Stimulated activated CD4-positive, alpha-beta T cell treated with anti-CD3 and anti-CD28 coated beads, Interleukin-15, amount 100 ng/mL, for 1 hour (primary cell): ENCODE measurements at places on chromosomes 13 and 19.

- no peak for DNase-seq
Observed at GRCh38 chr13:37753776-37754175, 115.8 kb downstream of the TRPC4 start.

DNA sequence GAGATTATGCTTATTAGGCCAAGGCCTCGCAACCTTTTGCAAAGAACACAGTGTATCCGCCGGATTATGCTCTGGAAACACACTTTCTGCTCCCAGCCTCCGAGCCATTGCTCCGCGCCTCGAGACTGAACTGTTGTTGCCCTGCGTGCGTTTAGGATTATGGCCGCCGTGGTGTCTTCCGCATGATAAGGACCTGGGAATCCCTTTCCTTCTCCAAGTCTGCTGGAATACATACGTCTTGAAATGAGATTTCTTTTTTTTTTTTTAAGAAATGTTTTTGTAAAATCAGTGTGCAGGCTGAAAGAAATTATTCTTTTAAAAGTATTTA lies 89.8 kb upstream of the SOX1 start:
- no peak for DNase-seq

- no peak for DNase-seq
Observed at GRCh38 chr19:489418-490196, 6.7 kb upstream of the MADCAM1 start.

DNA sequence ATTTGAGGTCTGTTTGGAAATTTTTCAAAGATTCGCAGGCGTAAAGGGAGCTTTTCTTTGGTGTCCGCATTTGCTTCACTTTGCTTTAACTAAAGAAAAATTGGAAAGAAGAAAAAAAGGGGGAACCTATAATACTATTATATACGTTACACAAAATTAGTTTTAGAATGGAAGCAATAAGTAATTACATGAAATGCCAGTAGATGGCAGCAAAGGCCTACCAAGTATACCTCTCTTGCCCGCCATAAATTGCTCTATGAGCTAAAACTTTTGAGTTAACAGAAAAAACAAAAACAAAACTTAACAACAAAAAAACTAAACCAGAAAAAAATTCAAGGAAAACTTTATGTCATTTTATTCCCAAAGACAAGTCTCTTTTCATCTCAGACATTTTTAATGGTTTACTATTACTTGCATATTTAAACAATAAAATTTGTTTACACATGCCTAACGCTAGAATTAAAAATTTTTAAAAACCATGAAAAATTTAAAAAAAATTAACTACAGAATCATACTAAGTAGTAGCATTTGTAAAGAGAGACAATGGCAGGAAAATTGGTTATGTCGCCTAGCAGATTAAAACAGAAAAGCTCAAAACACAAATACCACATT lies 271.4 kb downstream of the NALCN start:
- DNase-seq, result no peak

DNA sequence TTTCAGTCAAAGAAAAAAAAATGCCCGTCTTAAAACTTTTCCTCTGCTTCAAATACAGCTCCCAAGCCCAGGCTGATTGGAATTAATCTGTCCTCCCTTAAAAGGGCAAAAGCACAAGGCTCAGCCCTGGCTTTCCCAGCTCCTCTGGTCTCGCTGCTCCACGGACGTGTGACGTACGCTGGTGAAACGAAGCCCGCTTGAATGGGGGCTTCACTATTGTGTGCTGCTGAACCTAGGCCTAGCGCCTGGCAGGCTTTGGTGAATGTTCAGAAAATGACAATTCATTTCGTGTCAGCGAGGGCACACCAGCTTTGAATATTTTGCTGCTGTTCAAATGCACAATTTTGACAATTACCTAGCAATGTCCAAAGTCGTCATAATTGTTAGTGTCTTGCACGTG lies 615 bp upstream of the ZNF135 start:
- DNase-seq, result no peak

DNA sequence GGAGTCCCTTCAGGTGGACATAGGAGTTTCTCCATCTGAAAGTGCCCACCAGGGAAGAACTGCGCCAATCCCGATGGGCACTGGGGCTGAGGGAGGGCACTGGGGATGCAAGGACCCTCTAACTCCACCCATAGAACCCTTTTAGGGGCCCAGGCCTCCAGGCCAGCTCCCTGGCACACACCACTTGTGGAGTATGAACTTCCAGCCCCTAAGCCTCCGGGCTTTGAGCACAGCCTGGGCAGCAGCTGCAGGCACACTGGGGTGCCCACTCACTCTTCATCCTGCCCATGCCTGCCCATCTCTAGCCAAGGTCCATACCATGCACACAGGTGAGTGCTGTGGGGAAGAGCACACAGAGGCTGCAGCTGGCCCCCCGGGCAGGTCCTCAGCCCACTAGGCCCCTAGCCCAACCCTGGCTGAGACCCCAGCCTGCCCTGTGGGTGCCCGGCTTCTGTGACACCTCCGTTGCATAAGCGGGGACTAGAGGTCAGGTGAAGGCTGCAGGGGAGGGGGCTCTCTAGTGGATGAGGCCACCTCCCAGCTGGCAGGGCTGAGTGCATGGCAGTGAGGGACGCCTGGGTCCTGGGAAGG lies 14.6 kb upstream of the SLC7A10 start:
- no peak for DNase-seq

DNA sequence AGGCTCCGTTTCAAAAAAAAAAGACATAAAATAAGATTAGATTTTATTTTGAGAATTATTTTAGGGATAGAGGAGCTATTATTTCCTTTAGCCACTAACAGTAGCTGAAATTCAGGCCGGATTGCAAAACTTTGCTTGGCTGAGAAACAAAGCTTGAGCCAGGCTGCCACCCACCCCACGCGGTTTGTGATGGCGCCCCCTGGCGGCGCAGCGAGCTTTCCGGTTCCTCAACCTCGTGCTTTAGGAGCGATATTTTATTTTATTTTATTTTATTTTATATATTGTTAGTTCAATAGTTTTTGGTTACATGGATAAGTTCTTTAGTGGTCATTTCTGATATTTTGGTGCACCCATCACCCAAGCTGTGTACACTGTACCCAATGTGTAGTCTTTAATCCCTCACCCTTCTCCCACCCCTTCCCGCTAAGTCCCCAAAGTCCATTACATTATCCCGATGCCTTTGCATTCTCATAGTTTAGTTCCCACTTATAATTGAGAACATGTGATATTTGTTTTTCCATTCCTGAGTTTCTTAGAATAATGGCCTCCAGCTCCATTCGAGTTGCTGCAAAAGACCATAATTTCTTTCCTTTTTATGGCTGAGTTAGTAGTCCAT lies 19.8 kb upstream of the CEACAM4 start:
- no peak for DNase-seq

GRCh38 chr19:6682607-6683128 lies 12.7 kb upstream of the TNFSF14 start:
- no peak for DNase-seq

GRCh38 chr19:907183-907853 lies 5.7 kb downstream of the R3HDM4 start:
- DNase-seq, result no peak

- no peak for DNase-seq
Observed at GRCh38 chr13:25946321-25946720, 105.5 kb downstream of the SHISA2 start.

GRCh38 chr13:41691274-41691673 lies 233.9 kb downstream of the RGCC start:
- no peak for DNase-seq

GRCh38 chr13:97106323-97106722 lies 112.0 kb upstream of the OXGR1 start:
- DNase-seq, result no peak

DNA sequence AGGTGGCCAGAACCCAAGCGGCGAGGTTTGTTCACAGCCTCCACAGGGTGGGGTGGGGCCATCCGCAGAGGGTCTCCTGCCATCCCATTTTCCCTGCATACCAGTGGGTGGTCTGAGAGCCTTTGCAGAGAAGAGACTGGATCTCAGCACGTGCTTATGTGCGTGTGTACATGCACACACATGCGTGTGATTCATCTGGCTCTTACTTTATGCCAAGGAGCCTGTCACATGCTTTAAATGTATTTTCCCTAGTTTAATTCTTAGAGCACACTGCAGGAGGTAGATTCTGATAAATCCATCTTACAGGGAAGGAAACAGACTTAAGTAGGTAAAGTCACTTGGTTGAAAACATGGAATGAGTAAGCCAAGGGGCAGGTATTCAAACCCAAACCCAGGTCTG lies 47.1 kb downstream of the CAPN12 start:
- DNase-seq, result no peak

- DNase-seq, result no peak
Observed at GRCh38 chr13:64723724-64724123, 2506.4 kb downstream of the PCDH9 start.

DNA sequence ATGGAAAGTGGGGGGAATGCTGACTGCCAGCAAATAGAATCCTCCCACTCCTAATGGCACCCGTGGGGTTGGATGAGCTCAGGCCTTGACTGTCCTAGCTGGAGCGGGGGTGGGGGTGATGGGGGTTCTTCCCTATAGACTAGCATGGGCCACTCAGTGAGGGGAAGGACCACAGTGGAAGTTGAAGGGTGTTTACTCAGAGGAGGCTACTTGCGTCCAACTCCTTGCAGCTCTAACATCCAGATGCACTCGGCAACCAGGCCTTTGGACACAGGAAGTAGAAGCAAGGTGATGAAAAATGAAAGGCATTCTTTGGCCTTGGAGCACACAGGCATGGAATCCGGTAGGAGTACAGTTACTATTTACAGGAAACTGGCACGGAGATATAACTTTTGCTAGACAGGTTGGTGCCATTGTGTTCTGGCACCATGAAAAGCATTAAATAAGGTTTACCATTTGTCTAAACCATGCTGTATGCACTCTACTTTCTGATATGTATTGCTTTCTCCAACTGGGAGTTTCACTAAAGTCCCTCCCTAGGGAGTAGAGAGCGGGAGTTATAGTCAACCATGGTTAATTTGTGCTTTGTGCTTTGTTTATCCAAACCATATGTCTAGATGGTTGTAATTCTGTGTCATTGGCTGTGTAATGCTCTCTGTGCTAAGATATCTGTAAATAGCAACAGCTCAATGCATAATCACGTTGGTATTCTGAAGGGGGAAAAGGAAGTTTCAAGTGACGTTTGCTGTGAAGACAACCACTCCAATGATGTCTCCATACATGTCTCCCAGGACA lies 125.3 kb downstream of the TSHZ3 start:
- DNase-seq, result no peak

DNA sequence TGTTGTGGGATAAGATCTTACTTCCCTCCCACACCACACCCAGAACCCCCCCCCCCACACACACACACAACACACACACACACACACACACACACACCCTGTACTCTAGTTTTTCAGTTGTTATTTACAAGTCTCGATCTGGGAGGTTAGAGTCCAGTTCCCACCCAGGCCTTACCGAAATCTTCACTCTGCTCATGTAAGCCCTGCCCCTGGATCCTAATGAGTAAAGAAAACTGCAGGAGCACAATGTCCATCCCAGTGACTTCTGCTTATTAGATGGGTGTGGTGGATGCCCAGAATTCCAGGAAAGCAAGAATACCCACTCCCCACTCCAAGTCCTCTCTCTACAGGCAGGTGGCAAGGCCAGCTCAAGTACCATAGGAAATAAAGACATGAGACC lies 23.0 kb downstream of the STARD13 start:
- no peak for DNase-seq

DNA sequence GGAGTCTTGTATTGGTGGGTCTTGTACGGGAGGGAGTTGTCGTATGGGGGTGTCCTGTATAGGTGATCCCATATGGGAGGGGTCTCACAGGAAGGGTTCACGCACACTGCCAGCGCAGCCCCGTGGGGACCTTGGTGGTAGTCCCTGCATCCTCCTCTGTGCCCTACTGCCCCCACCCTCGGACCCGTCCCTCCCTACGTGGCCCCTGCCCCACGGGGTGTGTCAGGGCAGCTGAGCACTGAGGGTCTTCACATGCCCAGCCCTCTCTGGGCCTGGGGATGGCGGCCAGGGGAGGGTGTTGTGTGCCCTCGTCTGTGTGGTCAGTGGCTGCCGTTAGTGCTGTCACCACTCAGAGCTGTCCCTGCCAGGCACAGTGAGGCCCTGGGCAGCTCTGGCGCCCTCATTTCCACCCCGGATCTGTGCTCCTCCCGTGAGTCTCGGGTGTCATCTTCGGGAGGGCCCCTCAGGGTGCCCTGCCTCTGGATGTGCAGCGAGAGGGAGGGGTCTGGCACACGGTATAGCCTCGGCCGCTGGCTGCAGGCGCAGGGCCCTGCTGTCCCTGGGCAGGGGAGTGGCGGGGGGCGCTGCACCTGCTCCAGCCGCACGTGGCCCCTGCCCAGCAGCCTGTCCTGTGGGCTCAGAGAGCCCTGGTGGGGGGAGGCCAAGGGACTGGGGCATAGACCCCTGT lies 16.0 kb upstream of the GNA15 start:
- DNase-seq, result no peak

GRCh38 chr13:63409791-63410351 lies 1994.2 kb upstream of the PCDH20 start:
- DNase-seq, result no peak
